Right ventricle myocardium inferior (tissue), 1 donor: ENCODE measurements at places on chromosomes 1 and 21. TPM values are rescaled to one million over a fixed set of nuclear protein-coding genes. Genes with fewer than 3 reads are reported as not detected.

DNA sequence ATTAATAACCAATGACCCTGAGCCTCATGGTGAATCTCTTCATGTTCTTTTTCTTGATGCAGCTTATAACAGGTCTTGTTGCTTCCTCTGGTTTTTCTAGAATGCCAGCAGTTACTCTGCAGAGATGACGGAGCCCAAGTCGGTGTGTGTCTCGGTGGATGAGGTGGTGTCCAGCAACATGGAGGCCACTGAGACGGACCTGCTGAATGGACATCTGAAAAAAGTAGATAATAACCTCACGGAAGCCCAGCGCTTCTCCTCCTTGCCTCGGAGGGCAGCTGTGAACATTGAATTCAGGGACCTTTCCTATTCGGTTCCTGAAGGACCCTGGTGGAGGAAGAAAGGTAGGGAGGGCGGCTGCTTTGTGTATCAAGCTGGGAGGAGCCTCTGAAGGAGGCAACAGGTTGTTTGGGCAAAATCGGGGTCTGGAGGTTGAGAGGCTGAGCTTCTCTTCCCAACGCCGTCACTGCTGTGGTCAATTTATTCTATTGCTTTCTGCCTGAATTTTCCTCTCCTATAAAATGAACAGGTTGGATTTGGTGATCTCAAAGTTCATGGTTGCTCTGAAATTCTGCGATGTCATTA is 6.7 kb downstream of the ABCG1 start:
- DNase-seq, result no peak

GRCh38 chr1:111956155-111956771 is 33.2 kb downstream of the KCND3 start:
- no peak for DNase-seq

GRCh38 chr1:112457955-112458354 is 50.8 kb upstream of the WNT2B start:
- no peak for DNase-seq

DNA sequence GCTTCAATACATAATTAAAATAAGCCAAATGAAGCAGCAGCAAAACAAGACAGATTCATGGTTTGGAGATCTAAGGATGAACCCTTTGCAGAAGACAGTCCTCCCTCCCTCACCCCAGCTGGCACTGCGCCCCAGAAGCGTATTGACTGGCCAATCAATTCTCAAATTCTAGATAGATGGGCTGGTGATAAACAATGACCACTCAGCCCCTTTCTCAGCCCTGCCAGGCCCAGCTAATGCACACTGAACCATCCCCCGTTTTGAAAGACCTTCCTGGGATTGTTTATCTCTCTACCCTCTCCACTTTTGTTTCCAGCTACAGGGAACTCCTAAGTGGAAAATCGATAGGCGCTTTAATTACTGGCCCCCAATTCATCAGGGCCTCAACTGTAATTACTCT is 29.0 kb downstream of the TNR start:
- no peak for DNase-seq

GRCh38 chr1:186681801-186682200 is 1.6 kb upstream of the PTGS2 start:
- DNase-seq, result no peak

- no peak for DNase-seq
Observed at GRCh38 chr1:8011923-8012858, 13.9 kb downstream of the ERRFI1 start.

DNA sequence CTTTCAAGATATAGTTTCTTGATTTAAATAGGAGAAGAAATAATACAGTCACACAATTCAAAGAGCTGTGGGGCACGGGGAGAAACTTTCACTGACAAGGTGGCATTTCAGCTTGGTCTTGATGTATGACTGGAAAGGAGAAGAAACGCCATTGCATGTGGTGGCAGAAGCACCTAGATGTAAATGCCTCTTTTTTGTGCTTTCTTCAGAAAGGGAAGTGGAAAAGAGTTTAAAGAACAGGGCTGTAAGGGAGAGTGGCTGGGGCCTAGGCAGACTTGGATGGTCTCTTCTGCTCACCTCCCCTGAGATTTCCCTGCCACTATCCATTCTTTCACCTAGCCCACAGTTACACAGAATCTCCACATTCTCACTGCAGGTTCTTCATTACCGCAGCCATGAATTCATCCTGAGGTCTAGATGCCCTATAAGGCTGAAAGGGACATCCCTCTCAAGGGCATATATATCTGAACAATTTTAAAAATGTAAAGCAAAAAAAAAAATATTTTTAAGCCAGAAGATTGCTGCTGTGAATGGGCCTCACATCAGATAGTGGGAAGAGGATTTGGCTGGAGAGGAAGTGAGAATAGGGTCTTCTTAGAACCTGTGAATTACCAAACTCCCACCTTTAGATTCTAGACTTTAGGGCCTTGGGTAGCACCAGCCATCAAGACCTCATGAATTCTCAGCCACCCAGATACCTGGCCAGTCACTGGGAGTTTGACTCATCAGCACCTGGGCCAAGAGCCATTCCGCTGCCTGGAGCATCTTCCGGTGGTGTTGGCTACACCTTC is 23.4 kb downstream of the CACNA1E start:
- no peak for DNase-seq

- DNase-seq, result no peak
Observed at GRCh38 chr1:180178511-180179161, 24.0 kb downstream of the QSOX1 start.

- DNase-seq, result no peak
Observed at GRCh38 chr1:70353601-70354331, 756 bp downstream of the ANKRD13C start.

DNA sequence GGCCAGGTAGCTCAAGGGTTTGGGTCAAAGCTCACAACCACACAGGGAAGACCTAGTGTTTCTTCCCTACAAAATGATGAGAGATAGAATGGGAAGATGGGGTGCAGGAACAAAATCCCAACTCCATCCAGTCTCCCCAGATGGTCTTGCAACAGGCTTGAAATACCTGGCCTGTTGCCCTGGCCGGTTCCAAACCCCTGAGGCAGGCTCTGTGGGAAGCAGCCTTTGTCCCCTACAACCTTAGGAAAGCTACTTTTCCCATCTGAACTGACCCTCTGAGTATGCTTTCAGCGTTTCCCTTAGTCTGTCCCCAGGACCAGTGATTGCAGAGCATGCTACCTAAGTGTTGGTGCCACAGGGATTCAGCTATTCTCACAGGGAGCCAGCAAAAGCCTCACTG is 104.0 kb downstream of the GDAP2 start:
- DNase-seq, result no peak

DNA sequence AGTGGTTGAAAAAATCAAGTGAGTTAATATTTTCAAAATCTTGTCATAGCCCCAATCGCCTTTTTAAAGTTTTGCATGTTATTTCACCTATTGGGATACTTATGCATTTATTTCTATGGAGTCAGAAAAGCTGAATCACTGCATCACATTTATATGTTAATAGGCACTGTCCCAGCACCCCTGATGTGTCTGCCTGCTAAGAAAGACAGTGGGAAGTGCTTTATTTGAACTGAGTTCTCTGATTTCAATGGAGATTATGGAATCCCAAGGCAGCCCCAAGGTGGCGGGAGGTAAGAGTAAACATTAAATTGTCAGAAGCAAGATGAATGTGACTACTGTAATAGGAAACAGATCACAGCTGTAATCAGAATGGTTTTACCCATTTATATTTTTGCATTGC is 2225.7 kb downstream of the NCAM2 start:
- no peak for DNase-seq

The TEDDM1 gene
- not detected for total RNA-seq

The FAM163A gene
- 0.65 TPM for total RNA-seq

The OR2T33 gene
- total RNA-seq, result not detected

The CD5L gene
- 2.5 TPM for total RNA-seq

The PCAT6 gene
- total RNA-seq, result 0.54 TPM

The RCC2 gene
- 12.7 TPM for total RNA-seq

The CFAP126 gene
- not detected for total RNA-seq

The SLC35D1 gene
- 3.2 TPM for total RNA-seq

The OR2T2 gene
- total RNA-seq, result not detected

The ADAMTS1 gene
- 59.3 TPM for total RNA-seq
